ENCODE measurements at places on chromosomes 1 and 21.

GRCh38 chr1:208247696-208248095 is 3.5 kb upstream of the PLXNA2 start:
- no peak for DNase-seq

DNA sequence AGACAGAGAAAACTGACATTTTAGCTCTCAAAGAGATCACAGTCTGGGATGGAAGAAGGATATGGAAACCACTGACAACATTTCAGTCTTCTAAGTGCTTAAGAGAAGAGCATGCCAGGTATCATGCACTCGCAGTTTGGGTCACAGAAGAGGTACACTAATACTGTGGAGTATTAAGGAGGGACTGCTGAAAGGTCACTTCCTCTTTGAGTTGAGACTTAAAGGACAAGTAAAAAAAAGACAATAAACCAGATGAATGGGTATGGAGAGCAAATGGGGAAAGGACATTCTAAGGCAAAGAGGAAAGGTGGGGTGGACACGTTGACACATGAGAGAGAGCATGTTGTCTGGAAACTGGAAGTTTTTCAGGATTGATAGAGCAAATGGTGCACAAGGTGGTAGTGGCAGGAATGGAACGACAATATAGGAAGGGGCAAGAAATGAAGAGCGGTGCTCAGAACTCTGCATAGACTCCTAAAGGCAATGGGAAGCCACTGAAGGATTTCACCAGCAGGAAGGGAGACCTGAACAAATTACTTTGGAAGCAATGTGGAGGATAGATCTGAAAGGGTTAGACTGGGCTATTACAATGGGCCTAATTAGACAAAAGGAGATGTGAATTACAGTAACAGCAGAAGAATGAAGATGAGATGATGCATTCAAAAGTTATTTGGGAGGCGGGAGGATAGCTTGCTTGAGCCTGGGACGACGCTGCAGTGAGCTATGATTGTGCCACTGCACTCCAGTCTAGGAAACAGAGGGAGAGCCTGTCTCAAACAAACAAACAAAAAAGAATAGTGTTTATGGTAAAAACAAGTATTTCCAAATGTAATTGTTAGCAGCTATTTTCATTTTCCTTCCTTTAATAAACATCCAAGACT is 11.1 kb downstream of the DIPK1A start:
- DNase-seq: peak; percentile 51

- peak; percentile 95 for DNase-seq
Measured at GRCh38 chr1:3530926-3531818, 76.7 kb downstream of the ARHGEF16 start.

GRCh38 chr1:179053486-179053885 is 27.8 kb downstream of the FAM20B start:
- no peak for DNase-seq

- no peak for DNase-seq
Measured at GRCh38 chr1:53256511-53257453, 18.5 kb upstream of the MAGOH start.

DNA sequence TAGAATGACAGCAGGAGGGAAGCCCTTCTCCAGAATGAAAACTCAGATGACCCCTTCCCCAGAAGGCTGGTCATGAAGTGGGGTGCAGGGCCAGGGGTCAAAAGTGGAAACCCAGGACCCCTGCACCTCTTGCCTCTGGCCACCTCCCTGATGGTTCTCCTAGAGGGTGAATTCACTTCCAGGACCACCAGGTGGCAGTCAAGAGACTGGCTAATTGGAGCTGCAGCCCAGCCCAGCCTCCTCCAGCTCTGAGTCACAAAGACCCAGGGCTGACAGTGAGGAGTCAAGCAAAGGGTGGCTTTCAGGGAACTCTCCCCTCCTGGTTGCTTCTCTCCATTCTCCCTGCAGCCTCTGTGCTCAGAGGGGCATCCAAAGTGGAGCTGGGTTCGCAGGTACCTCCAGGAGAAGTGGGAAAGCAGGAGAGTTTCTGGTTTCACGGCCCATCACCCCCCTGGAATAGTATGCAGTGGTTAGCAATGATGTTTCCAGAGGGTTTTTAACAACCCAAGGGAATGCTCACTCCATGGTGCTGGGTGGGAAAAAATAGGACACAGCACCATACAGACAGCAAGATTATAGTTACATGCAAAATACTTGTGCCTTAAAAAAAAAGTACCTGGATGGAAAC is 6.1 kb upstream of the EPHB2 start:
- DNase-seq: peak; percentile 93

DNA sequence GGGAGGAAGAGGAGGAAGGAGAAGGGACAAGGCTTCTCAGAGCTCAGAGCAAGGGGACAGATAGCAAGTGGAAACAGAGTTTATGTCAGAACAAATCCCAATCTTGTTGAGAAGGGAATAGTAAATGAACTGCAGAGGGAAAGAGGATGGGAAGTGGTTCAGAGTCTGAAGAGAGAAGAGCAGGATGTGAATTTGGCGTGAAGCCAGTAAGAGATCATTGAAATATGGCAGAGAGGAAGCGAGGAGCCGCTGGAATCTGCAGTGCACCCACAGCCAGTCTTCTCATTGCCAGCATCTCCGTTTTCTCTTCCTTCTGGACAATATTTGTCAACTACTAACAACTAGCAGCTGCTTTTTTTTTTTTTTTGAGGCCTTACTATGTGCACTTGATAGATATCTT is 19.1 kb downstream of the OLFML3 start:
- DNase-seq: peak; percentile 42

GRCh38 chr1:81254560-81254959 is 546.2 kb upstream of the ADGRL2 start:
- DNase-seq: no peak

DNA sequence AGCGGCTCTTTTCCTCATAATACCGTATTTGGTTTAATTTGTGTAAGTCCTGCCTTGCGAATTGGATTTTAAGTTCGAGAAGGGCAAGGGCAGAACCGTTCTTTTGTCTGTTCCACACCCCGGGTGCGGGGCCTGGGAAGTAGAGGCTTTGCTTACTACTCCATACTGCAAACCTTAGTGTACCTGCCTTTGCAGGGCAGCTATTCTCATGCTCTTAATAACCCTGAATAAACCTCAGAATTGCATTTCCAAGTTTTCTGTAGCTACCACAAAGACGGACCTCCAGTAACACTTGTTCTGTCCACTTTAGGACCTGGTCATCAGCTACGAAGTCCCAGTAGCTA is 657 bp upstream of the HNRNPU start:
- peak; percentile 21 for DNase-seq

- no peak for DNase-seq
Measured at GRCh38 chr1:201568859-201569294, 29.9 kb downstream of the NAV1 start.

- no peak for DNase-seq
Measured at GRCh38 chr1:183998045-183998444, 39.5 kb downstream of the COLGALT2 start.

GRCh38 chr1:173255214-173255813 is 48.2 kb upstream of the TNFSF4 start:
- peak; percentile 65 for DNase-seq
